ENCODE measurements at places on chromosomes 12 and 14.
A peak's percentile ranks its signal among the peaks of the same experiment; 100 is the strongest.

DNA sequence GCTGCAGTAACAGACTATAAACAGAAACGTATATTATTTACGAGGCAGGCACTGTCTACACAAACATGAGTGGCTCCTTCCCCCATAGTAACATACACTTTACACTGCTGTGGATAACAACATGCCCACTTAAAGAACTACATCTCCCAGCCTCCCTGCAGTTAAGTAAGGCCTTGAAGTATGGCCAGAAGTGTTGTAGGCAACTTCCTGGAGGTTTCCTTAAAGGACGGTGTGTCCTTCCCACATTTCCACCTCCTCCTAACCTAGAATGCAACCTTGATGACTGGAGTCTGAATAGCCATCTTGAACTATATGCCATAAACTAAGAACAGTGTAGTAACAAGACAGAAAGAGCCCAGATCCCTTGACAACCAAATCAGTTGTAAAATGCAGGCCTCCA is 20.3 kb downstream of the MED13L start:
- no peak for DNase-seq

DNA sequence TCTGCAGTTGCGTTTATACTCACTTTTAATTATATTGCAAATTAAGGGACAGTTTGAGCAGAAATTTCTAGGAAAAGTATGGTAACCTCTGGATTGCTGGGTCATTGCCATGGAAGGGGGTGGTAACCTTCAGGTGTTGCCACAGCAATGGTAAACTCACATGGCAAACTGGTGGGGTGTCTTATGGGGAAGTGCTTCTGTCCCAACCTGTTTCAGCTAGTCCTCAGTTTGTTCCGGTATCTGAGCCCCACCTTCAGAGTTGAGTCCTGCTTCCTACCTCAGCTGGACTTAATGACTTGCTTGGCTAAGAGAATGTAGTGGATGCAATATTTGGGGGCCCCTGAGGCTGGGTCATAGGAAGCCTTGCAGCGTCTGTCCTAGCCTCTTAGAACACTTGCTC is 7.3 kb upstream of the CLMN start:
- no peak for DNase-seq

DNA sequence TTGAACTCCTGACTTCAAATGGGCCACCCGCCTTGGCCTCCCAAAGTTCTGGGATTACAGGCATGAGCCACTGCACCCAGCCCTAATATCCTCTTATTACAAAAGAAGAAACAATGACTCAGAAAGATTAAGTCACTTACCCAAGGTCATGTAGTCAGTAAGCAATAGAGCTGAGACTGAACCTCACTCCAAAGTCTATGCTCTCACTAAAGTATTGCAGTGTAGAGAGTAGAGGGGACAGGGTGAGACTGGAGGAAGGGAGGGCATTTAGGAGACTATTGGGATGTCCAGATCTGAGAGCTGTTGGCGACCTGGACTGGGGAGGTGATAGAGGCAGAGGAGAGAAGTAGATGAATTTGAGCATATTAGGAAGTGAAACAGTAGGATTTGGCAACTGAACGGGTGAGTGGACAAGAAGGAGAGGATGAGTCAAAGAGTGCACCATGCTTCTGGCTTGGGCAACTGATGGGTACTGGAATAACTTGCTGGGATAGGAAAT is 11.8 kb downstream of the P2RX7 start:
- no peak for DNase-seq

DNA sequence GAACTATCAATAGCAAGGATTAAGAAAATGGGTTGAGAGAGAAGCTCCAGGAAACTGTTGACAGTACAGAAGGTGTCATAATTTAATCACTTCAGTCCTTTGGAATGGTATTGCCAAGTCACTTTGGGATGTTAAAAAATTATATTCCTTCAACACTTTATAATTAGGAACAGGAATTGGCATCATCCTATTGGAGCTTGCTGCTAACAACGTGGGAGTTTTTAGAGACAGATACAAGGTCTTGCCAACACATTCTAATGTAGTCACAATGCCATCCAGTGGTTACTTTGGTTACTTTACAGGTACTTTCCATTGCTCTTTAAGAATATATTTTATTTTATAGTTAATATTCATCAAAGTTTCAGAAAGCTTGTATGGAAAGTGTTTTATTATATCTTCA is 310.1 kb downstream of the SYT1 start:
- DNase-seq, result no peak

DNA sequence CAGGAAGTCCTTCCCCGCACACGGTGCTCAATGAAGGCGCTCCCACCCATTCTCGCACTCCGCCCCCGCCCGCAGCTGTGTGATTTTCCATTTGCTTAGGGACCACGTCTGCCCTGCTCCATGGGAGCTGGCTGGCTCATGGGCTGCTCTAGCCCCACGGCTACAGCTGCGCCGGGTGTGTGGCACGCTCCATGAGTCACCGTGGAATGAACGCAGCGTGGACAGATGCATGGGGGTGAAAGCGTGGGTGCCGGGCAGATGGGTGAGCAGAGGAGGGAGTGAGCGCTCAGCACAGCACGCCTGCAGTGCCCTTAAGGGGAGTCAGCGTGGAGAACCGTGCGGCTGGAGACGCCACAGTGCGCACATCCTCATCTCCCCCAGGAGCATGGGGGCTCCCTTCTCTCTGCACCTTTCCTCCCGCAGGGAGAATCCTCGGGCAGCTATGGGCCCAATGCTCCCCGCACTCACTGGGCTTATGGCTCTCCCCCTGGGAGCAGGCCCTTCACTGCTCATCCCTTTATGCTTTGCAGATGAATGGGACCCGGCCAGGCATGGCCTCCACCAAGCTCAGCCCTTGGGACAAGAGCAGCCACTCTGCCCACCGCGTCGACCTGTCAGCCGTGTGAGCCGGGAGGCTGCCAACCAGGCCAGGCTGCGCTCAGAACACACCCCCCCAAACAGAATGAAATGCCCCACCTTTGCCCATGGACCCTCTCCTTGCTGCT is 185.1 kb downstream of the ADGRD1 start:
- no peak for DNase-seq

- no peak for DNase-seq
These were observed 18.0 kb upstream of the ATF7 start for GRCh38 chr12:53644133-53644532.

DNA sequence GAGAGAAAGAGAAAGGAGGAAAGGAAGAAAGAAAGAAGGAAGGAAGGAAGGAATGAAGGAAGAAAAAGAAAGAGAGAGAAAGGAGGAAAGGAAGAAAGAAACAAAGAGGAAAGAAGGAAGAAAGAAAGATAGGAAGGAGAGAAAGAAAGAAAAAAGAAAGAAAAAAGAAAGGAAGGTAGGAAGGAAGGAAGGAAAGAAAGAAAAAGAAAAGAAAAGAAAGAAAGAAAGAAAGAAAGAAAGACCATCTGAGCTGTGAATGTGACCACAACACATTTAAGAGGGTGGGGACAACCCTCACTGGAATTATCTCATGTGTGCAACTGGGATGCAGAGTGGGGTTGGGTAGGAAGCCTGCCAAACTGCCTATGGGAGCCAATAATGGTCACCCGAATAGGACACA is 36.0 kb upstream of the BATF start:
- DNase-seq, result no peak

- DNase-seq, result no peak
These were observed 160.1 kb downstream of the TMX1 start for GRCh38 chr14:51400139-51400538.

- DNase-seq, result no peak
These were observed at the start of gene LRTM2 for GRCh38 chr12:1820191-1820895. LRTM2 (plus strand) TSS chr12:1820565; CDS start chr12:1828149, 7,584 bp downstream.

GRCh38 chr12:25249931-25250738 is 594 bp downstream of the KRAS start:
- peak; percentile 23 for DNase-seq

DNA sequence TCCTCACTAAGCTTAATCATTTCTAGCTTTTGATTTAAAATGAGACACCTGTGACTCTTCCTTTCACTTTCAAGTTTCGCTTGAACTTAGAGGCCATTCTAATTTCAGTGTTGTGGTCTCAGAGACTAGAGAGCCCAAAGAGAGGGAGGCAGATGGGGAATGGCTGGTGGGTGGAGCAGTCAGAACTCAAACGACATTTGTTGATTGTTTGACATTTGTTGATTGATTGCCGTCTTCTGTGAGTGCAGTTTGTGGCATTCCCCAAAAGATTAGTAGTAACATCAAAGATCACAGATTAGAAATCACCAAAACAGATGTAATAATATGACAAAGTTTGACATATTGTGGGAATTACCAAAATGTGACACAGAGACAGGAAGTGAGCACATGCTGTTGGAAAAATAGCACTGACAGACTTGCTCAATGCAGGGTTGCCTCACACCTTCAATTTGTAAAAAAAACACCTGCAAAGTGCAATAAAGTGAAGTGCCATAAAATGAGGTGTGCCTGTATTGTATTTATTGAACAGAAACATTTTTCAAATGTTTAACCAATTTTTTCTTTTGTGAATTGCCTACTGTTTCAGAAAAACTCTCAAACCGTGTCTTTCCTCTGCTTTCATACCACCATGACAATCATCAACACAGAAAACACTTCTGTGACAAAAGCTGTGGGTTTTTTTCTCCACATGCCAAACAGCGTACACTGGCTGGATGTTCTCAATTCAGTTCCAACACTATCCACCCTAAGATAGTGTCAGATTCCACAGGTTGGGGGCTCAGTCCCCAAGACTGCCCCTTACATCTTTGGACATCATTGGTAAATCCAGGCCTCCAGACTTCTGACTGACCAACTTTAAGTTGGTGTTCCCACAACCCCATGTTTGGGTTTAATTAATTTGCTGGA is 376.3 kb upstream of the RGS6 start:
- DNase-seq, result peak; percentile 49

DNA sequence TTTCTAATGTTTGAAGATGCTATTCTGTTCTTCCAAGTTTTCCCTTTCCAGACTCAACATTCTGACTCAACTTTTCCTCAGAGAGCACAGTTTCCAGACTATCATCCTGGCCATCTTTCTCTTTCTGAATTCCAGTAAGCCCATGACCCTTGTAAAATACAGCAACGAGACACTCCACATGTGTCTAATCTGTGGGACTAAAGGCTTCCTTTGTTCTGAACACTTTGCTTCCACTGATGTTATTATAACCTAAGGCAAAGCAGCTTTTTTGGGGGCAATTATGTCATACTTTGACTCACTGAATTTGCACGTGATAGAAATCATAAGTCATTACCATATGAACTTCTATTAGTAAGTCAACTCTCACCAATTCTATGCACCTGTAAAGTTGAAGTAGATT is 6.3 kb upstream of the ART4 start:
- DNase-seq, result no peak

DNA sequence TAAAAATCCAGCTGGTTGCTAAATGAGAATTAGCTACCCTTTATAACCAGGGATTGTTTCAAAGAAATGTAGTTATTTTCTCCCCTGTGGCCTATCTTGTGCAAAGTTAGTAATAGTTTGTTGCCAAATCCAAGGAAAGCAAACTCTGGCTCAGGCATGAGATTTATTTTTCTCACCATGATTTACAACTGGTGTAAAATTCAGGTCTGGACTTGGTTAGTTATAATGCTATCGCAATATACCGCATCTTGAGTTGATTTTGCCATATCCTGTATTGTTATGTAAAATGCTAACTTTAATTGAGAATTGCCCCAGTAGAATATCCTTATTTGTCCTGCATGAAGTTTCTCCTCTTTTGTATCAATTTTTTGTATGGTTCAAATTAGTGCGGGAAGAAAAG is 135.5 kb downstream of the CRADD start:
- DNase-seq, result no peak

DNA sequence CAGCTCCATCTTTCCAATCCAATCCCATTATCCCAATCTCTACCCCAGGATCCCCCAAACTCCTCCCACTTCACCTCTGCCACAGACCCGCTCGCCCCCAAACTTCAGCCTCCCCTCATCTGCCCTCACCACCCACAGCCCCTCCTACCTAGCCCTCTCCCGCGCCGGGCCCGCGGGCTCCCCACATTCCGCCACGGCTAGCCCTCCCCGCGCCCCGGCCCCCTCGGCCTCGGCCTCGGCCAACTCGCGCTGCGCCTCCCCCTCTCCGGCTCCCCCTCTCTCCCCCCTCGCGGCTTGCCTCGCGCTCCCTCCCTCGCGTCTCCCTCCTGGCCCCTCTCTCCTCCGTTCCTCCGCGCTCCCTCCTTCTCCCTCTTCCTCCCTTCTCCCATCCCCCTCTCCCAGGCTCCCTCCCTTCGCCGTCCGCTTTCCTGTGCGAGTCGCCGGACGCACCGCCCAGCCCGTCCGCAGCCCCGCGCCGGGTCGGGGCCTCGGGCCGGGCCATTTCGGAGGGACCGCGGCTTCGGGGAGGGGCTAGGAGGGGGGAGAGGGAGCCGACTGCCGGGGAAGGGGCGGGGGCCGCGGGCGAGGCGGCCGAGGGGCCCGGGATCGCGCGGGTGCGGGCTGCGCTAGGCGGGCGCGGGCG is at the start of gene ATN1:
Gene ATN1, plus strand, starts transcription at position 581 of the 643 bp plus-strand sequence. CDS start 6,043 bp downstream, outside the sequence.
- DNase-seq, result no peak

GRCh38 chr14:99540196-99541032 is 59.2 kb downstream of the CCNK start:
- no peak for DNase-seq

DNA sequence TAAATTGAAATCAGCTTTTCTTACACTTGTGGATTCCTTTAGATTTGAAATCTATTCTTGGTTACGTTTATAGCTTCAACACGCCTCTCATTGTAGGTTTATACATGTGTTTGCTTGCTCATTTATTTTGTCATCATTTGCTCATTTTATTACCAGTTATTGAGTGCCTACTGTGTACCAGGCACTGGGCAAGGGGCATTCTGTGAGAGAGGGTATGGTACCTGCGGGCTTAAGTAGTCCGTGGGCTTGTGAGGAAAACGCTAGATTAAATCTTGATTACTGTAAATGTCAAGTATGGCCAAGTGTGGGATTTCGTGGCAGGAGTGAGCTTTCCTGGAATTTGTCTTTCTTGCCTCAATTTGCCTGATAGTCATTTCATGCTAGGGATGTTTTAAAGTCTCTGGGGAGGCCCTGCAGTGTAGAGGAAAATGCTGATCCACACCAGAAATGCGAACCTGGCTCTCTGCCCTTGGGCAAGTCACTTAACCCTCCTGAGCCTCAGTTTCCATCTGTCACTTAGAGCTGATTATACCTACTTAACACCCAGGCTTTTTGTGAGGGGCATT is 92.7 kb downstream of the CACNA1C start:
- no peak for DNase-seq

- DNase-seq, result peak; percentile 10
These were observed at the start of gene SOAT2 for GRCh38 chr12:53102883-53103807. SOAT2 (plus strand) TSS chr12:53103486; CDS start chr12:53103578, 92 bp downstream.

- no peak for DNase-seq
These were observed 349.0 kb downstream of the RAD51B start for GRCh38 chr14:68168460-68169109.

GRCh38 chr12:87310126-87310525 is 719.1 kb downstream of the C12orf50 start:
- no peak for DNase-seq

DNA sequence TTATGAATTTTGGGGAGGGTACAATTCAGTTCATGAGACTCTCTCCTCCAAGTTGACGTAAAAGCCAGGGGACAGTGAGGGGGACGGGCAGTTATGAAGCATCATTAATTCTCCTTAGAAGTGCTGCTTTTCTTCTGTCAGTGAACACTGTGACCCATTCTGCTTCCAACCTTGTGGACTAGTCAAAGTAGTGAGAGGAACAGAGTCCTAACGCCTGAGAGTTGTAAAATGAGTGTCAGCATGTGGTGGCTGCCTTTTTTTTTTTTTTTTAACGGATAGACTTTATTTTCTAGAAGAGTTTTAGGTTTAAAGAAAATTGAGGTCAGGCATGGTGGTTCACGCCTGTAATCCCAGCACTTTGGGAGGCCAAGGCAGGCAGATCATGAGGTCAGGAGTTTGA is 15.5 kb downstream of the RESF1 start:
- DNase-seq, result no peak
